ENCODE measurements at places on chromosomes 7 and 10.

DNA sequence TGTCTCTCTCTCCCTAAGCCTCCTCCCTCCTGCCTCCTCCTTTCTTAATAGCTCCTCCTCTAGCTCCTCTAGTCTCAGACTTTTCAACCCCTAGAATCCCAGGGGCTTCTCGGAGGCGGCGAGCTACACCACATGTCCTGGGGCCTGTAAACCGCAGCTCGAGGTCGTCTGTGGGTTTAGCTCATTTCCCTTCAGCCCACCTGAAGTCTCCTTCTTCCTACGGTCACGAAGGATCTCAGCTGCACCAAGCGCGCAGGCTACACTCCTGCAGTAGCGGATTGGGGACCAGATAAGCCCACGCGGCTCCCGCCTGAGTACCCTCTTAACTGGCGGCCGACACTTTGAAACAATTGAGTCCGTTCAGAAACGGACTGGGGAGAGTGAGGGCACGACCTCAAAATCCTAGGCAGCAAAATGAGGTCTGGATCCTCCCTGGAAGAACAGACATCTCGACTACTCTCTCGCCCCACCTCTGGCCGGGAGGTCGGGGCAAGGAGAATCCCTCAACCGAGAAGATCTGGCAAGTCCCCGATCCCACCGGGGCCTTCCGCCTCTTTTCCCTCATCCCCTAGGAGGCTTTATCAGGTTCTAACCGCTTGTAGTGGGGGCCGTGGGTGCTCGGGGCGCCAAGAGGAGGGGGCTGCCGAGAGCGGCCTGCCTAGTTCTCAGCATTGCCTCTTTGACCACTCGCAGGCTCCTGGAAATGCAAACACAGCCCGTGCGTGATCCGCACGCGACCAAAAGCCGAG, 1.3 kb upstream of the SORCS3 start:
- no peak for DNase-seq

- DNase-seq = no peak
Observed at GRCh38 chr7:66272321-66272720, 67.2 kb downstream of the TPST1 start.

- DNase-seq = no peak
Observed at GRCh38 chr7:41925946-41926345, 223.1 kb upstream of the INHBA start.

- no peak for DNase-seq
Observed at GRCh38 chr7:142153400-142153799, 41.9 kb downstream of the MGAM2 start.

GRCh38 chr7:24284699-24285506, 913 bp downstream of the NPY start:
- no peak for DNase-seq

DNA sequence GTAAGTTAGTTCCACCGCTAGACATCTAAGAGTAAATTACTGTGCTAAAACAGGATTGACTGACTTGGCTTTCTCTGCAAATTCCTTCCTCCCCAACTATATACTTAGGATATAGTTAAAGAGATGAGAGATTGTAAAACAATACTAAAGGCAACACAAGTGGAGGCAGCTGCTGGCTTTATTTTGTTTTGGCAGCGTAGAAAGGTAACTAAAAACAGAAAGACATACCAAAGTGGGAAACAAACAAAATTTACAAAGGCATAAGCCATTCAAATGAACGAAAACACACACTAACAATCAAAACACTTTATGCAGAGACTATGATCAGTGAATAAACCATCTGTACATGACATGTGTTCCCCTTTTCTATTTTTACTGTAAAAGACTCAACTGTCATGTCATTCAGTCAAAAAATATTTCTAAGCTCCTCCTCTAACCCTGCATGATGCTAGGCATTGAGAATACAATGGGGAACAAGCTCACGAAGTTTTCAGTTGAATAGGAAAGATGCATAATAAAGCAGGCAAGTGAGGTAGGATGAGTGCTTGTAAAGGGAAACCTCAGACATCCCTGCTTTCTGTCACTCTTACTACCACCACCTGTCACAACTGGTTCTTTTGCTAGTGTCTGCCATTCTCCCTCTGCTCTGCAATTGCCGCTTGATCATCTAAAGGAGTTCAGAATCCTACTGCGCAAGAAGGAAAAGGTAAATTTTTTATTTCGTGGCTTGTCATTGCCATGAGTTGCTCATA, 64.2 kb upstream of the COL1A2 start:
- DNase-seq = no peak

DNA sequence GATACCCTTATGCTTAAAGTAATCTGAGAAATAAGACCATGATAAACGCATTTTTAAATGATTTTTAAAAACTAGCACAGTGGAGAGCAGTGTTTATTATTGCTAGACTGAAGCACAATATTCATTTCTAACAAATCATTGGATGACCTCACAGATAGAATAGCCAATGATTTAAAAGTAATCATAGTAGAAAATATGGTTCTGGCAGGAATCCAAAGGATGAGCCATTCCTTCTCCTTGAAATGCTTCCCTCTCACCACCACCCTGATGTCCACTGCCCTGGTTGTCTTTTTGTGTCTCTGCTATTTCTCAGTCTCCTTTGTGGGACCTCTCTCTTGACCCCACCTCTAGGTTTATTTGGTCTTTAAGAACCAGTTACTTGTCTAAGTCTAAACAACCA, 64.9 kb downstream of the PRKG1 start:
- no peak for DNase-seq

DNA sequence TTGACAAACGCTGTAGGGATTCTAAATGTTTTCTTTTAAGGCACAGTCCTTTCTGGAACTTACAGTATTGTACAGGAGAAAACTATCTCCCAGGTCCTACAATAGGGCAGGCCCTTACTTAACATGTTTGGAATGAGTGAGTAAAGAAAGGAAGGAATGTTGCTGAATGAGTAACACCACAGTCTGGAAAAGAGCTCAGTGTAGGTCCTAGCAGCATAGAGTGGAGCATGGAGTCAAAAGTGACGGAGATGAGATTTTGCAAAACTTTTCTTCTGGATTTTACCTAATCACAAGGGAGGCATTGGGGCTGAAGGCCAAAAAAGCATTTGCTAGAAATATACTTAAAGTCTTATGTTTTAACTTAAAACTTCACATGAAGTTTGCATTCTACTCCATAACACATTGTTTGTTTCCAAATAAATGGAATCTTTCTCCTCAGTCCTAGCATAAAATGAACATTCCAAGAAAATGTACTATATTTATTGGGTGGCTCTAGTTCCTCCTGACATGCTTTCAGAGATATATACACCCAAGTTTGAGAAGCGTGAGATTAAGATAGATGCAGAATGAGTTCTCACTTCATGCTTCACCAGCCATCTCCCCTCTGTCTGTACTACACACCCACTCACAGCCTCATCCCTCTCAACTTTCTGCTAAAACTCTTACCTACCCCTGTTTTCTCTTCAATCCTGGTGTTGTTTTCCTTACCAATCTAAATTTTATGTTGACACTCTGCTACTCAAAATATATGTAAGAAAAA, 20.2 kb upstream of the ADD3 start:
- no peak for DNase-seq

DNA sequence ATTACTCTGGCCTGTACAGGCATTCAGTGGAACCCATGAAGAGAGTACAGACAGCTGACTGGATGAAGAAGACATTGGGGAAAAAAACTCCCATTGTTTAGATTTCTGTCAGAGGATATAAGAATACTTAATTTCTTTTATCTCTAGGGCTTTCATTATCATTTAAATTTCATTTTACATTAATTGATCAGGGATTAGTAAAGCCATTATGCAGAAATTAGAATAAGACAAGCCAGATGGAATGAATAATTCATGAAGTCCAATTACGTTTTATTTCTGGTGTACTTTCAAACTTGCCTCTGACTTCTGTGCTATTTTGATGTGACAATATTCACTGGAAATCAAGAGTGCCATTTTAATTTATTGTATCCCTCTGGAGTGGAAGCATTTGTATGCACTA, 247.0 kb downstream of the SLC25A13 start:
- no peak for DNase-seq

DNA sequence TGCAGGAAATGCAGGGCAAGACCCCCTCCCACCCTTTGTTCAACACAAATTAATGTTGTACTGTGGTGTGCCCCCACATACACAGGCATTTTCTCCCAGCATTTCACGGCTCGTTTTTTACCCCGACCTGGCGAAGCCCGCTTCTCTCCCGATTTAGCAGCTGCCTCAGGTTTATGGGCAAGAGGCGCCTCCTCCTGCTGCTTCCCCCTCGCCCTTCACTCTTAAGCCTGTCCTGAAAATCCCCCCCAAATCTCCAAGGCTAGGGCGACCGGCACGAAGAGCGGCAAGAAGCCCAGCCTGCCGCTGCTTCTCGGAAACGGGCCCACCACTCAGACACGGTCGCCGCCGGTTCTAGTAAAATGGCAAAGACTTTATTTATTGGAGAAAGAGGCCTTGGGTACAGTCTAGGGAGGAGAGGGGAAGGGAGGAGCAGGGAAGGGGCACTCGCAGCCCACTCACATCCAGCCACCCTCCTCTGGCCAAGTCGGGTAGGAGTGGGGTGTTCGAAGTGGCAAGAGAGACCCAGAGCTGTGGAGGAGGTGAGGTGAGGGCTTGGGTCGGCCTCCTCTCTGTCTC, 3.3 kb downstream of the LBX1 start:
- DNase-seq = no peak

DNA sequence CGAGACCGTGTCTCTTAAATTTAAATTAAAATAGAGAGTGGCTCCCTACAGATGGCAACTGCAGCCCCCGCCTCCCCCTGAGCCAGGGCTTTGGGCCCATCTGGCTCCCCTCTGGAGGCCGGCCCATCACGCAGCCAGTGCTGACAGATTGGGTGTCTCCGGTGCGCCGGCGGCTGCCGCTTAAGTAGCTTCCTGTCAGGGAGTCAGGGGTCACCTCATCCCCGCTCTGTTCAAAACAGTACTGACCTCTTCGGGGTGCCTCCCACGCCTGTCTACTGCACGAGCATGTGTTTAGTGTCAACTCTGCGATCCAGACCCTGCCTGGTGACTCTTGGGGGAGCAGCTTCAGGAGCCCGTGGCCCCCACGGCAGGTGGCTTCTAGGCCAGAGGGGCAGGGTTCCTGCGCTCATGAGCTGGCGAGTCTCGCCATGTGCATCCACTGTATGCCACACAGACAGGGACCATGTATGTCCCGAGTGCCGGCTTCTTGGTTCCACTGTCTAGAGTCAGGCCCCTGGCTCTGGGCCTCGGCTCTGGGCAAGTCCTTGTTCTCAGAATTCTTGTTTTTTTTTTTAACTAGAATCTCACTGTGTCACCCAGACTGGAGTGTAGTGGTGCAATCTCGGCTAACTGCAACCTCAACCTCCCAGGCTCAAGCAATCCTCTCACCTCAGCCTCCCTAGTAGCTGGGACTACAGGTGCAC, 36.1 kb downstream of the KCTD7 start:
- DNase-seq = no peak
